ENCODE measurements at places on chromosomes 11 and 22.

GRCh38 chr11:60899977-60900376, 6.4 kb downstream of the PRPF19 start:
- DNase-seq, result no peak

DNA sequence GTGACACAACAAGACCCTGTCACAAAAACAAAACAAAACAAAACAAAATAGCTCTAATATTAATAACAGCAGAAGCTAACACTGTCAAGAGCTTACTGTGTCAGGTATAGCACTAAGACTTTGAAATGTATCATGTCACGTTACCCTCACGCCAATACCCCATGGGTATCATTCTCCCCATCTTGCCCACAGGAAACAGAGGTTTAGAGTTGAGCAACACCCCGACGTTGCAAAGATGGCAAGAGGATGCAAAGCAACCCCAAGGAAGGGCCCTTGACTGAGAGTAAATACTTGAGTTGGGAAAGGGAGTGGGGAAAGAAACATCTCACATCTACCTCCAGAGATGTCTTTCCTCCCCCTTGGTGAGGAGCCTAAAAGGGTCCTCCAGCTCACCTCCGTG, 366.8 kb downstream of the LARGE1 start:
- DNase-seq, result no peak

- DNase-seq, result no peak
Observed at GRCh38 chr22:28900379-28900925, 17.1 kb downstream of the ZNRF3 start.

DNA sequence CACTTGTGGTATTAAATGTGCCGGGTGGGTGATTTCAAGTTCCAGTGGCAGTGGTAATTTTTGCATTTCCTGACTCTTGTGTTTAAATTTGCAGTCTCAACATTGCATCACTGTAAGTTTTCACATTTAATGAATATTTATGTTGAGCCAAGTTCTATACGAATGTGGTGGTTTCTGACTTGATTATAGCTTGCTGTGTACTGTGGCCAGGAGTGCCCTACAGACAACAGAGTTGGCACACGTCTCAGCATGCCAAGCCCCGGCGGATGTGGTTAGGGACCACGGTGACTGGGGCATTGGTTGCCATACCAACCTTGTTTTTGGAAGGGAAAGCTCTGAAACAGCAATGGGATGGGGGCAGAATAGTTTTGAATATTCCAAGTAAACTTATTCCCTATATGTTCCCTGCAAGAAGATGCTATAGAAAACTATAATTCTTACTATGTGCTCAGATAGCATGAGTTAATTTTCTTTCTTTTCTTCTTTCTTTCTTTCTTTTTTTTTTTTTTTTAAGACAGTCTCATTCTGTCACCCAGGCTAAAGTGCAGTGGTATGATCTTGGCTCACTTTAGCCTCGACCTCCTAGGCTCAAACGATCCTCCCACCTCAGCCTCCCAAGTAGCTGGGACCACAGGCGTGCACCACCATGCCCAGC, 16.0 kb downstream of the ZNRF3 start:
- DNase-seq, result no peak

GRCh38 chr11:116518141-116518540, 254.6 kb downstream of the BUD13 start:
- DNase-seq, result no peak

DNA sequence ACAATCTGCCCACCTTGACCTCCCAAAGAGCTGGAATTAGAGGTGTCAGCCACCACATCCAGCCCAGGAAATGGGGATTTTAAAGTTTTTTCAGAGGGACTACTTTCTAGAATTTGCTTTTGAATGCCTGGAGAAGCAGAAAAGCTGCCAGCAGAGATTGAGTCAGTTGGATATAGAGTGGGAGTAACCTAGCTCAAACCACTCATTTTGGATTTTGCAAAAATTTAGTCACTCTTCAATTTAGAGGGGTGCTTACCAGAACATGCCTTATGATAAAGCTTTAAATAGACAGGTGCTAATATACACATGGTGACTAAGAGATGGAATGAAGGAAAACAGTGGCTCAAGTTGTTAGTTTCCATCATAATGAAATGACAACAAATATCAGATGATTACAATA, 26.5 kb upstream of the PSMA1 start:
- no peak for DNase-seq

GRCh38 chr11:111698852-111699559, 67.2 kb downstream of the PPP2R1B start:
- no peak for DNase-seq

GRCh38 chr11:119531056-119531455, 108.1 kb upstream of the THY1 start:
- no peak for DNase-seq

DNA sequence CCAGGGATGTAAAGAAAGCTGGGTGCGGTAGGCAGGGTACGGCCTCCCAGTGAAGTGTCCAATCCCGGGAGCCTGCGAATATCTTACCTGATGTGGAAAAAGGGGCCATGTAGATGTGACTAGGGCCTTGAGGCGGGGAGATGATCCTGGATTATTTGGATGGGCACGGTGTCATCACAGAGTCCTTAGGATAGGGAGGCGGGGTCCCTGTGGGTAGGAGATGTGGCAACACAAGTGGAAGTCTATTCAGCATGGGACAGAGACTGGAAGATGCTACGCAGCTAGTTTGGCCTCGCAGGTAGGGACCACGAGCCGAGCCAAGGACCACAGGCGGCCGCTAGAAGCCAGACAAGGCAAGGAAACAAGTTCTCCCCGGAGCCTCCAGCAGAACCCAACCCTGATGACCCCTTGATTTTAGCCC, 46.4 kb upstream of the SHANK2 start:
- no peak for DNase-seq

- no peak for DNase-seq
Observed at GRCh38 chr22:24120044-24120443, 61.2 kb upstream of the SUSD2 start.

- DNase-seq, result no peak
Observed at GRCh38 chr11:70694371-70694770, 296.0 kb downstream of the CTTN start.

DNA sequence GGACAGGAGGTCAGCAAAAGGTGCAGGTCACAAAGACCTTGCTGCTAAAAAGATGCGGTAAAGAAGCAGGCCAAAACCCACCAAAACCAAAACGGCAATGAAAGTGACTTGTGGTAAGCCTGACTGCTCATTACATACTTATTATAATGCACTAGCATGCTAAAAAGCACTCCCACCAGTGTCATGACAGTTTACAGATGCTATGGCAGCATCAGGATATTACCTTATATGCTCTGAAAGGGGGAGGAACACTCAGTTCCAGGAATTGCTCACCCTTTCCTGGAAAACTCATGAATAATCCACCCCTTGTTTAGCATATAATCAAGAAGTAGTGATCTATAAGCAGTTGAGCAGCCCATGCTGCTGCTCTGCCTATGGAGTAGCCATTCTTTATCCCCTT, 45.2 kb upstream of the SLC5A12 start:
- DNase-seq, result no peak

GRCh38 chr11:130087294-130087926, 17.7 kb downstream of the APLP2 start:
- no peak for DNase-seq

DNA sequence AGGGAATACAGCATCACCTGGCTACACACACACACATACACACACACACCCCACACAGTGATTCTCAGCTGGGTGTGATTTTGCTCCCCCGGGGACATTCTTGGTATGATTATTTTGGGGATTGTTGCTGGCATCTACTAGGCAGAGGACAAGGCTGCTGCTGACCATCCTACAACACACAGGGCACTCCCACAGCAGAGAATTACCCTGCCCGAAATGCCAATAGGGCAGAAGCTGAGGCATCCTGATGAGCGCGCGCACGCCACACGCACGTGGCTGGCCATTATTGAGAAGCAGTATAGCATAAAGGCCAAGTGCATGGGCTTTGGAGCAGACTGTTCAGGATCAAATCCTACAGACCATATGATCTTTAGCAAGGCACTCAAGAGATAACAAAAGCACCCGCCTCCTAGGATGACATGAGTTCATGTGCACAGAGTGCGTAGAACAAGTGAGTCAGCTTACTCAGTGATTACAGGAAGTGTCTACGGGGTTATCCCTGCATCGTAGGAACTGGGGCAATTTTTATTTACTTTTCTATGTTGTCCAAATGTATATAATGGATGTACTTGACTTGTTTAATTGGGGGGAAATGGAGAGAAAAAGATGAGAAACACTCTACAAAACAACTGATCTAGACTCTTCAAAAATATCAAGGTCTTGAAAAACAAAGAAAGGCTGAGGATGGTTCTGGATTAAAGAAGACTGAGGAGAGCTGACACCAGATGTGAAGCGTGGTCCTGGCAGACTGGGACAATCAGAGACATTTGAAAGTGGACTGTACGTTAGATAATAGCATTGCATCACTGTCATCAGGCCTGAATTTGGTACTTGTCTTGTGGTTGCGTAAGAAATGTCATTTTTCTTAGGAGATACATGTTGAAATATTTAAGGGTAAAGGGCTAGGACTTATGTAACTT, 7.2 kb upstream of the EHD1 start:
- peak; percentile 66 for DNase-seq

GRCh38 chr11:123426789-123427188, 3.3 kb upstream of the GRAMD1B start:
- DNase-seq, result no peak

DNA sequence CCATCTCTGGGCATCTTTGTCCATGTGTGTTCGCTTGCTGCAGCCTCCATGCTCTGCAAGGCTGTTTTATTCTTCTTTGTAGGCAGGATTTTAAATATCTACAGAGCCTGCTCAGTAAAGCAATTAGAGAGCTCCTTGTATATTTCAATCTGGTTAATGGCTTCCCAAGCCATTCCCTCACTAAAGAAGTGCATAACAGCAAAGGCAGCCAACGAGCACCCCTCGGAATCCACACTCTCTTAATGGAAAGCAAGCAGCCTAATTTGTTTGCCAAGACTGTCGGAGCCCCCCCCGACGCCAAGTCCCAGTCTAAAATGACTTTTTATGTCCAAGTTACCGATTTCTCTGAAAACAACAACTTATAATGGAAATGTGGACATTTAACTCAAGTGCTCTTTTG, 123.6 kb downstream of the ARL14EP start:
- no peak for DNase-seq

DNA sequence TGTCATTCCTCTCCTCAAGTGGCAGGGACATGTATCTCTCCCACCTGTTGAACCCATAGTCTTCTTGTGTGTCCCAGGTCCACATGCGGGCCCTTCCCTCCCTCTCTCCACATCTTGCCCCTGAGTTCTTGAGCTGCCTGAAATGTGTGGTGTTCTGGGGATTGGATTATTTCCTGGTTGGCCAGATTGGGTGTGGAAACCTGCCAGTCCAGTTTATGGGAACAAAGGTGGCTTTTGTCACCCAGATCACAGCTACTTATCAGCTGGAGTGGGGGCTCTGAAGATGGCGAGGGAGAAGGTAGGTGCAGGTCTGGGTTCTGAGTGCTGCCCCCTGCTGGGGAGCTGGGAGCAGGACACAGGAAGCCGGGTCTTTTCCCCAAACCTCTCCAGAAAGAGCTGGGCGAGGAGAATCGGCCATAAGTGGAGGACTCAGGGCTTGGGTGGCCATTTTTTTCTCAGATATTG, 14.2 kb downstream of the DTX4 start:
- no peak for DNase-seq

GRCh38 chr11:119481667-119482400, 58.9 kb upstream of the THY1 start:
- no peak for DNase-seq

GRCh38 chr11:92941676-92942571, 27.5 kb upstream of the MTNR1B start:
- no peak for DNase-seq

- DNase-seq, result no peak
Observed at GRCh38 chr11:21289686-21290085, 620.3 kb downstream of the NELL1 start.

DNA sequence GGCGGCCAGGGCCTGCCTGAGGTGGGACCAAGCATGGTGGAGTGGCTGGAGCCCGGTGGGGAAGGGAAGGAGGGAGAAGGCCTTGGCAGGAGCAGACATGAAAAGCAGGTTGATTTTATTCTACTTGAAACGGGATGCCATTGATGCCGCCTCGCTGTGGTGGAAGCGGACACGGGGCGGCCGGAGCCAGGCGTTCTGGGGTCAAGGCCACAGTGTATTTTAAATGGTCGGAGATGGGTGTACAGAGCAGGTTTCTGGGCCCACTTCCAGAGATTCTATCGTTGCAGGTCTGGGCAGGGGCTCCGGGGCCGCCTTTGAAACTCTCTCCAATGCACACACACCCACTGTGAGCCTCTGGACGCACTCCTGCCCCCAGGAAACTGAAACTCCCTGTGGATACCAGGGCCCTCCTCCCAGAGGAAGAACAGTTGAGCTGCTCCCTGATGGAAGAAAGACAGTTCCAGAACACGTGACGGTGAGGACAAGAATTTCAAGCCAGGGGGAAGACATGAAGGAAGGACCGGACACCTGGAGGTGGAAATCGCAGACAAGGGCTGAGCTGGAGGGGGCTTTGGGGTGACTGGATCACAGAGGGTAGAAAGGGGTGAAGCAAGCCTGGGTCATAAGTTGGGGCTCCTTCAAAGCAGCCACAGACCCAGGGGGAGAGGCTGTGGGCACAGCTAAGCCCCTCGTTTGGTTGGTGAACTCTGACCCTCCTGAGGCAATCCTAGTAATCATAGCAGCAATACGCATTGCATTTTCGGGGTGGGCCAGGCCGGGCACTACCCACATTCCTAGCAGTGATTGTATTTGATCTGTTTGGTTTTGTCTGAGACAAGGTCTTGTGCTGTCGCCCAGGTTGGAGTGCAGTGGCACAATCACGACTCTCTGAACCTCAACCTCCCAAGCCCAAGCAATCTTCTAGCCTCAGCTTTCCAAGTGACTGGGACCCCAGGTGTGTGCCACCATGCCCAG, 12.3 kb upstream of the LINC01488 start:
- no peak for DNase-seq

GRCh38 chr11:78312712-78313111, 104.9 kb downstream of the GAB2 start:
- DNase-seq, result no peak

DNA sequence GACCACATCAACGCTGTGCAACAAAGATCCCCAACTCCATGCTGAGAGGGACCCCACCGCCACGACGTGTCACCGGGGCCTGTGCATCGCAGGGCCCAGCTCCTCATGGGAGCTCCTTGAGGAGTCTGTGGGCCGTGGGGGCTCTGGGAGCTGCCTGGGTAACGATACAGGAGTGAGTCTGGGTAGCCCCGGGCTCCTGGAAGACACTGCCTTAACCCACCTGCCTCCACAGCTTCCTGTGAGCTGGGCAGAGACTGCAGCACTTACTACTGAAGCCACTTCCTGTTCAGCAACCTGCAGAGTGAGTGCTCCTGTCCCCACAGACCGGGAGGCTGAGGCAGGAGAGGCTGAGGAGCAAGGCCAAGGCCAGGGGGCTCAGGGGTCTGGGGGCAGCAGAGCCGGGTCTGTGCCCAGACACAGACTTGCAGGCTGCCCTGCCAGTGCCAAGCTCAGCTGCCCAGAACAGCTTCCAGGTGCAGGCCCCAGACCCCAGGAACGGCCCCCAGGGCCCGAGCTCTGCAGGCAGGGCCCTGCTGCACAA, 226.7 kb downstream of the BRD1 start:
- DNase-seq, result no peak

- DNase-seq, result no peak
Observed at GRCh38 chr22:45908961-45909360, 68.0 kb downstream of the WNT7B start.
